ENCODE measurements at places on chromosomes 4 and X. TPM values are rescaled to one million over a fixed set of nuclear protein-coding genes. Genes with fewer than 3 reads are reported as not detected.

DNA sequence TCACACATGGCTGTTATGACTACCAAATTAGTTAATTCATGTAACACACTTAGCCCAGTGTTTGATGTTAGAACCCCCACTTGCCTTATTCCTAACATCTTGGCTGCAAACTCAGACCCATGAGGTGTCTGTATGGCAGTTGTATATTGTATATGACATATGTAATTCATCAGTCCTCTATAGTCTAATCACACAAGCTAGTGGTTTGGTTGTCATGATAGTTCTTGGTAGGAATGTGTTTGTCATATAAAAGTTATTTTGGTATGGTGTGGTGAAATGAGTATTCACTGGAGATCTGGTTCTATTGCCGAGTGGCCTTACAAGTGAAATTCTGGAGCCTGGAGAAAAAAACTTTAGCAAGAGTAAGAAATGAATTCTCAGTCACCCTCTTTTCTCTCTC is 149.2 kb downstream of the AWAT2 start:
- DNase-seq, result no peak

DNA sequence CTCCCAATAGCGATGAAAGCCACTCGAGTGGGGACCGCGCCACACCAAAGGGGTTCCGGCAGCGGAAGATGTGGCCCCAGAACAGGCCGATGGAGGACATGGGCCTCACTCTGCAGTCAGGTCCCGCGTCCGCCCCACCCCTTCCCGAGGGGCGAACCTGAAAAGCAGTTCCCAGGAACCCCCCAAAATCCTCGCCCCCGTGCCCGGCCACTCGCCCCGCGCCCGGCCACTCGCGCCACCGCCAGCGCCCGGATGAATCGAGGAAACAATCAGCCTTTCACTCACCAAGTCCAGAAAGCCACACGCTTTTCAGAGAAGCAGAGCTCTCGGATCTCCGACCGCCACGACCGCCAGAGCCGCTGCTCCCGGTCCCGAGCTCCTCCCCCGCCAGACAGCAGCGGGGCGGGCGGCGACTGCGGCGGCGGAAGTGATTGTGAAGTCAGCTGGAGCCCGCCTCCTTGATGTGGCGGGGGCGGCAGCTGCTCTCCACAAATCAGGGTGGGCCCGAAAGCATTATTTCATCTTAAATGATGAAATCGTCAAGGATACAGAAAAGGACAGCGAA is at the start of gene PJA1:
PJA1 (minus strand) TSS at position 367 of the 565 bp plus-strand sequence. CDS start 2,380 bp downstream, outside the sequence.
- DNase-seq, result peak; percentile 76

GRCh38 chr4:88091378-88091777 is 67.1 kb downstream of the ABCG2 start:
- no peak for DNase-seq

GRCh38 chr4:8838961-8839431 is 32.6 kb downstream of the HMX1 start:
- DNase-seq, result no peak

DNA sequence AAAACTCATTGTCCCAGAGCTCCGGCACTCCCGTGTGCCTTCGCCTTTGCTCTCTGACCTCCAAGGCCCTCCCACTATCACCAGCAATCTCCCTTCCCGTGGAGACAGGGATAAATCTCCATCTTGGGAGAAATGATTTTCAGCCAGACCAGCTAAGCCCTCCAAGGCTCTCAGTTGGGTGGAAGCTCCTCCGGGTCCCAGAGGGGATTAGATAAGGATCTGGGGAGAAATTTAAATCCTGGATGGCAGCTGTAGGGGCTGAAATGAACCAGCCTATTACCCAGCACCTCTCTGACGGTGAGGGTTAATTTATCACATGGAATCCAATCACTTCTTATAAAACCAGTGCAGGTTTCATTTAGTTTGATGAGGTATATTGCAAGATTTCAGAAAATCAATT is 366.2 kb downstream of the FBXW7 start:
- no peak for DNase-seq

- DNase-seq, result no peak
Observed at GRCh38 chr4:93030670-93031069, 726.9 kb downstream of the GRID2 start.

- DNase-seq, result no peak
Observed at GRCh38 chr4:10741961-10742699, 57.6 kb upstream of the CLNK start.

DNA sequence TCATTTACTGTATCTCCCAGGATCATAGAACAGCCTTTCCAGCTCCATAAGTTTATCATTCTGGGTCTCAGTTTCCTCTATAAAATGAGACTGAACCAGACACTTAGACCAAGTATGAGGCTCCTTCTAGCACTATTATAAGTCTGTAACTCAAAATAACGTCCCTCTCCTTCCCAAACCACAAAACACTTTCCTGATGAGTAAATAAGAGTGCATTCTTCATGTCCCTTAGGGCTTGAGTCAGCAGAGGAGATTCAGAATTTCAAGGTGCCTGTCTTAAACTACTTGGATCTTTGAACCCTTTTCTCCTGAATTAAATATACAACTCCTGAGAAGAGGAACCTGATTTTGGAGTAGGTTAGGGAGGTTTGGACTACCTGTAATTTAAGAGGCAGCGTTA is 62.6 kb downstream of the GLRA2 start:
- DNase-seq, result no peak

DNA sequence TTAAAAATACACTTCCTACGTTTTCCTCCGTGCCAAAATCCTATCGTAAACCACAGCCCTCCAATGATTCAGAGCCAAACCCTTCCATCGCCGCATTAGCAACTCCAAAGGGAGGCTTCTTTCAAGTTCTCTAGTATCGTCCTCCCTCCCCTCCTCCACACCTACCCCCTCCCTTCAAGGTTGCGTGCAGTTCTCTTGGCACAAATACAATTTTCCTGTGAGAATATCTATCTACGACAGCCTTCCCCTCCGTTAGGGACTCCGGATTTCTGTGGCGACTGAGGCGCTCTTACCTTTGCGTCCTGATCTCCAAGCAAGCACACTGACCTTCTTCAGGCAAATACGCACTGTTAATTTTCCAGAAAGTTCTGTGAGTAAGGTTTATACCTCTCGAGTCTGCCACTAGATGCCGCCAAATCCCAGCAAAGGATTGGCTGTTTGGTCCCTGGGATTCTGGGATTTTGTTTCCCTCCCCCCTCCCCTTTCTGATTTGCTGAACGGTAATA is 1.2 kb upstream of the MORF4L2 start:
- peak; percentile 70 for DNase-seq

- no peak for DNase-seq
Observed at GRCh38 chr4:66328803-66329574, 658.7 kb upstream of the EPHA5 start.

GRCh38 chr4:138190452-138190858 is 51.7 kb downstream of the SLC7A11 start:
- peak; percentile 76 for DNase-seq

- DNase-seq, result no peak
Observed at GRCh38 chr4:22483551-22483981, 32.3 kb downstream of the ADGRA3 start.

GRCh38 chrX:74434336-74434735 is 13.0 kb downstream of the SLC16A2 start:
- no peak for DNase-seq

DNA sequence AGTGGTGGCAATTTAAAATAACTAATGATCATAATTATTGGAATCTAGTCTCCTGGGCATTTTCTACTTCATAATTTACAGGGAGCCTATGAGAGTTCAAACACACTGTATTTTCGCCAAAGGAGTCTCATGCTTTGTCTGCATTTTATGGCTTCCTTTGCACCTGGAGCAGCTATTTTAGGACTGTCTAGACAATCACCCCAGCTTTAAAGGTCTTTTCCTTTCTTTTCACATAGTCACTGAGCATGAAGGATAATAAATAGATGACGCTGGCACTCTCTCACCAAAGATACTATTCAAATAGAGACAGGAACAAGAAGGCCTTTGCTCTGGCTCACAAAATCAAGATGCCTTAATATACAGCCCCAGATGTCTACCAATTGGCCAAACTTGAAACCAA is 43.0 kb downstream of the AMELX start:
- DNase-seq, result no peak

GRCh38 chr4:17030543-17030942 is 132.1 kb upstream of the LDB2 start:
- DNase-seq, result no peak

GRCh38 chr4:100588076-100588475 is 70.3 kb upstream of the EMCN start:
- no peak for DNase-seq

DNA sequence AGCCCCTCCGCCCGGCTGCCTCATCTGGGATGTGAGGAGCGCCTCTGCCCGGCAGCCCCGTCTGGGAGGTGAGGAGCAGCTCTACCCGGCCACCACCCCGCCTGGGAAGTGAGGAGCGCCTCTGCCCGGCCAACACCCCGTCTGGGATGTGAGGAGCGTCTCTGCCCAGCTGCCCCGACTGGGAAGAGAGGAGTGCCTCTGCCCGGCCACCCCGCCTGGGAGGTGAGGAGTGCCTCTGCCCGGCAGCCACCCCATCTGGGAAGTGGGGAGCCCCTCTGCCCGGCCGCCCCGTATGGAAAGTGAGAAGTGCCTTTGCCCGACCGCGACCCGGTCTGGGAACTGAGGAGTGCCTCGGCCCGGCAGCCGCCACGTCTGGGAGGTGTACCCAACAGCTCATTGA is 74.3 kb upstream of the TNIP3 start:
- no peak for DNase-seq

- DNase-seq, result no peak
Observed at GRCh38 chr4:54723220-54723619, 65.5 kb downstream of the KIT start.

GRCh38 chr4:187289371-187289770 is 565.7 kb upstream of the FAT1 start:
- DNase-seq, result no peak

GRCh38 chrX:105210258-105210657 is 10.2 kb downstream of the TEX13A start:
- no peak for DNase-seq

DNA sequence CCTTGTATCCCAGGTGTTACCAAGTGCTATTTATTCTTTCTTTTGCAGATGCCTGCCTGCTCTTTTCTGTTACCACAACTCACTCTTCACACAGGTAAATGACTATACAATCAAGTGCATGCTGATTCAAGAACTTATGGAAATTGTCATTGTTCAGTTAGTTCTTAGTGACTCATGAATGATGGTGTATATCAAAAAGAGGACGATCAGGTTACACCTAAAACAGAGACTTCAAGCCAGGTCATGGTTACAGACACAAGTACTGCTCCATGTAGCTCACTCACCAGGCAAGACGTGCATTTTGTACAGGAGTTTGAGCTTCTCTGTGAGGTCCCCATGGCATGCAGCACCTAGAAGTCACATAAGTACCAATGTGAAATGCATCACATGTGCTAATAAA is 59.3 kb upstream of the UCP1 start:
- DNase-seq, result no peak

DNA sequence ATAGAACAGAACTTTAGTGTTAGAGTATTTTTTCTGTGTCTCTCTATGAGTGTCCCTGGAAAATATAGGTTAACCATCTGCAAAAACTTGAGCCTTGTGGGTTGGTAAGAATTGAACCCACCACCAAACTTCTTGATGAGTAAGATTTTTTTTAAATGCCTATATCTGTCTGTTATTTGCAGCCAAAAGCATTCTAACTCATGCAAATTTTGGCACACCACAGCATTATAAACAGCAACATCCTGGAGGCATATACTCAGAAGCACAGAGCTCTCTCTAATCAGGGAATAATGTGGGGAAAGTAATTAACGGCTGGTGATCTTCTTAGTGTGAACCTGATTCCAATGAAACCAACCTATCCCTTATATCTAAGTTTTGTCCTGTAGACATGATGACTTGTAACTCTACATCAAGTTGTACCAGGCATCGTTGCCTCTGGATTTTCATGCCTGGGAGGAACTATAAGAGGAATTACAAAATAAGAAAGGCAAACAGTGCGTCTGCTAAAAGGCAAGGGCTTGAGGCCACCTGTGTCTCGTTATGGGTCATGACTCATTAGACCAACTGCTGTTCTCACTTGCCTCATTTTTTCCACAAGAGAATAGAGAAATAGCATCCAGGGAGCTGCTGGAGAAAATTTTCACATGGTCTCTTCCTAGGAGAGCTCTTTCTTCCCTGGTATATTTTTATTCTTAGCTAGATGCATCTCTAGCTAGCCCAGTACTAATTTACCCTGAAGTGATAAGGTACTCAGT is 202.4 kb downstream of the CHIC2 start:
- no peak for DNase-seq

- DNase-seq, result no peak
Observed at GRCh38 chr4:2768124-2768523, 12.0 kb upstream of the TNIP2 start.

The SCLT1 gene
- total RNA-seq, result 27.2 TPM

The SMIM10L2A gene
- total RNA-seq, result 0.53 TPM

The CYBB gene
- 127 TPM for total RNA-seq

The NRK gene
- total RNA-seq, result not detected

The RRAGB gene
- total RNA-seq, result 22.3 TPM

The LIMCH1 gene
- total RNA-seq, result not detected

The YIPF7 gene
- 0.53 TPM for total RNA-seq

The OPN1MW gene
- total RNA-seq, result not detected

The XK gene
- total RNA-seq, result 0.34 TPM

Measured in B cell (primary cell).